ENCODE measurements at places on chromosomes 7 and 10.
A peak's percentile ranks its signal among the peaks of the same experiment; 100 is the strongest.

- DNase-seq, result no peak
Observed at GRCh38 chr10:66827353-66827752, 98.5 kb upstream of the LRRTM3 start.

DNA sequence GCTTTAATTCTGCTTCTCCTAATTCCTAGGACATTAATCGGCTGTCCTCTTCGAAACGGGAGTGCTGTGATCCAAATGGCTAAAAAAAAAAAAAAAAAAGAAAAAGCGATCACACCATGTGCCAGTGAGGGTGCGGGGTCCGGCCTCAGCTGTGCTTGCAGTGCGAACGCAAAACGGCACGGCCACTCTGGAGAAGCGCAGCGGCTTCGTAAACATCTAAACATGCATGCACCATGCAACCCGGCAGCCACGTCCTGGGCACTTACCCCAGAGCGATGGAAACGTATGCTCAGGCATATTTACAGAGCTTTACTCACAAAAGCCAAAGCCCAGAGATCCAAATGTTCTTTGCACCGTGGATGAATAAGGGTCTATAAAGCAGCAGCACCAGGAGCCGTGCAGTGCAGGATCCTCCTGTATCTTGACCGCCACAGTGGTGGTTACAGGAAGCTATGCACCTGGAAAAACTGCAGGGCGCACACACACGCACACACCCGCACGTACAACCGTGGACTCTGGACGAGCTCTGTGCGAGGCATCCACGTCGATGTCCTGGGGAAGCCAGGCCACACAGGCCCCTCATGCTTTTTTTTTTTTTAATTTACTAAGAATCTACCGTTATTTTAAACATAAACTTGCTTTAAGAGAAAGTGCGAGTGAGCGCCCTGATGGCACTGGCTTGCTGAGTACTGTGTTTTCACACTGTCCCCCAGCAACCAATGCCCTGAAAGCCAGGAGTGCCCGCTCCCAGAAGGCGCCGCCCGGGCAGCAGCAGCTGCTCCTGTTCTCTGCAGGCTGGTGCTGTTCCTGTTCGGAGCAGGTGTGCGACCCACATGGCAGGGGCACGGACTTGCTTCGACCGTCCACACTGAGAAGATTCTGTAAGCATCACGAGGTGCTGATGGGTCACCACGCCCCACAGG is 25.0 kb downstream of the GPER1 start:
- no peak for DNase-seq

DNA sequence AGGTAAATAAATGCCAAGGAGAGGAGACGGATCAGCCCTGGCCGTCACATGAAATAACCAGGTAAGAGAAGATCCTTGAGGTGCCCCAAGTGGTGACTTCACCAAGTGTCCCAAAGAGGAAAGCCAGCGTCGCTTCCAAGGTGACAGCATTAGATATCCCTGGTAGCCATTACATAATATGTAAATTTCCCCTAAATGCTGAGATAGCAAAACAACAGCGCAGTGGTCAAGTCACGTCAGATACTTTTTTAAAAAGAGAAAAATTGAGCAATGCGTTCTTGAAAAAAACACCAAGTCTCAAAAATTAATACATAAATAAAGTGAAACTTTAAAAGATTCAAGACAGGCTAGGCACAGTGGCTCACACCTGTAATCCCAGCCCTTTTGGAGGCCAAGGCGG is 100.2 kb downstream of the HTR5A start:
- no peak for DNase-seq

- DNase-seq, result no peak
Observed at GRCh38 chr7:111210996-111211395, 120.1 kb downstream of the LRRN3 start.

- no peak for DNase-seq
Observed at GRCh38 chr7:40595832-40596231, 461.0 kb downstream of the SUGCT start.

DNA sequence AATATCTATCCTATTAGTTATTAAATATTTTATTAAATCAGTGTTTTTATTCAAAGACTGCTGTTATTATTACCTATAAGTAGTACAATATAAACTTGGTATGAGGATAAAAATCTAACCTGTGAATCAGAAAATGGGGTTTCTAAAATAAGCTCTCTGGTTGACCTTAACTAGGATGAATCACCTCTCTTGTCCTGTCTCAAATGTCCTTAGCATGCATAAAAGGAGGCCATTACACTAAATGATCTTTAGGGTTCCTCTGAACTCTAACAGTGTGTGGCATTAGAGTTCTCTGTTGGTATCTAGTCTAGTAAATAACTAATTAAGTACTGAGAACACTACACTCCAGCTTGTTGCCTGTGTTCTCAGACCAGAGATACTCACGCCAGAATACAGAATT is 143.1 kb upstream of the LRRTM3 start:
- DNase-seq, result no peak

DNA sequence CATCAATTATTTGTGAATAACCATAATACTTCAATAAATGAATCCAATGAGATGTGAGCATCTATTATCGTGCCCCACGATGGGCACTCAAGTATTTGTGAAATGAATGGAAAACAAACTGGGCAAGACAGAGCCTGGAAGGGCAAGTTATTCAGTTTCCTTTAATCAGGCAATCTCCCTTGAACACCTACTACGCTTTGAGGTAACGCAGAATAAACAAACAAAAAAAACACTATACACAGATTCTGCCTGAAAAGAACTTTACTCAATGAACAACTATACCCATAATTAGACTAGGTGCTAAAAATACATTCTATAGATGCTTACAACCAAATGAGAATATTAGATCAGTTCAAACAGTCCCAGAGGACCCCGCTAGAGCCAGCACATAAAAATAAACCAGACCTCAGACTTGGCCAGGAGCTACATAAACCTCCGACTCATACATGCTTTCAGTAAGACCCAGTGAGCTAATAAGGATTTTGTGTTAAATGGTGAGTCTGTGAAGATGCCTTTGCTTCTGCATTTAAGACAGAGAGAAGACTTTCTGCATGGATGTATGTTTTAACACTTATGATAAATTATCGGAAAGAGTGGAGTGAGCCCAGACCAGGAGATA is 121.3 kb downstream of the MPP7 start:
- no peak for DNase-seq

DNA sequence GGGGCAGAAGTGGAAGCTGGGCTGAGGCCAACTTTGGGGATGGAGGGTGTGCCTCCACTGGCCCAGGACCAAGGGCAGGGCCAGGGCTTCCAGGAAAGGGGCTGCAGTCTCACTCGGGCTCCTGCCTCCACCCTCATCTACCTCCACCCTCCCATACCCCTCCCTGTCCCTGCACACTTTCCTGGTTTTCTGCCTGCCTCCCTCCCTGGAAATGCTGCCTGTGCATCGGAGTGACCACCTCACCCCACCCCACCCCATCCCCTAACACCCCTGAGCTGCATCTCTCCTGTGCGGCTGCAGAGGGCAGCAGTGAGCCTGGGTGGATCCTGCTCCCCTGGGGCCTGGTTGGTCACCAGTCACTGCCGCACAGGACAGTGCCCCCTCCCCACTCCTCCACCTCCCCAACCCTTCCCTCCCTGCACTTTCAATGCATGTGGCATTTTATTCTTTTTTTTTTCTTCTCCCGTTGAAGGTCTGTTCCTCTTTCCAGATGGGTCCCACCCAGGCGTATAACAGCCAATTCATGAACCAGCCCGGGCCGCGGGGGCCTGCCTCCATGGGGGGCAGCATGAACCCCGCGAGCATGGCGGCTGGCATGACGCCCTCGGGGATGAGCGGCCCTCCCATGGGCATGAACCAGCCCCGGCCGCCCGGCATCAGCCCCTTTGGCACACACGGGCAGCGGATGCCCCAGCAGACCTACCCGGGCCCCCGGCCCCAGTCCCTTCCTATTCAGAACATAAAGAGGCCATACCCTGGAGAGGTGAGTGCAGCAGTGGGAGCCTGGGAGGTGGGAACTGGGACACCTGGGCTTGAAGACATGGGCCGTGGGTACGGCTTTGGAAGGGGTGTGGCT is 54.1 kb upstream of the PPIF start:
- no peak for DNase-seq

- DNase-seq, result no peak
Observed at GRCh38 chr7:135811506-135811905, 62.9 kb upstream of the FAM180A start.

DNA sequence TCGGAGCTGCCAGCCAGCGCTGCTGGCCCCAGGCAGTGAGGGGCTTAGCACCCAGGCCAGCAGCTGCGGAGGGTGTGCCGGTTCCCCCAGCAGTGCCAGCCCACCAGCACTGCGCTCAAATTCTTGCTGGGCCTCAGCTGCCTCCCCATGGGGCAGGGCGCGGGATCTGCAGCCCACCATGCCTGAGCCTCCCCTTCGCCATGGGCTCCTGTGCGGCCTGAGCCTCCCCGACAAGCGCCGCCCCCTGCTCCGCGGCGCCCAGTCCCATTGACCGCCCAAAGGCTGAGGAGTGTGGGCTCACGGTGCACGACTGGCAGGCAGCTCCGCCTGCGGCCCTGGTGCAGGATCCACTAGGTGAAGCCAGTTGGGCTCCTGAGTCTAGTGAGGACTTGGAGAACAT is 525.0 kb downstream of the PTPRN2 start:
- no peak for DNase-seq

GRCh38 chr7:1408466-1408865 is 50.8 kb downstream of the MICALL2 start:
- DNase-seq, result no peak

DNA sequence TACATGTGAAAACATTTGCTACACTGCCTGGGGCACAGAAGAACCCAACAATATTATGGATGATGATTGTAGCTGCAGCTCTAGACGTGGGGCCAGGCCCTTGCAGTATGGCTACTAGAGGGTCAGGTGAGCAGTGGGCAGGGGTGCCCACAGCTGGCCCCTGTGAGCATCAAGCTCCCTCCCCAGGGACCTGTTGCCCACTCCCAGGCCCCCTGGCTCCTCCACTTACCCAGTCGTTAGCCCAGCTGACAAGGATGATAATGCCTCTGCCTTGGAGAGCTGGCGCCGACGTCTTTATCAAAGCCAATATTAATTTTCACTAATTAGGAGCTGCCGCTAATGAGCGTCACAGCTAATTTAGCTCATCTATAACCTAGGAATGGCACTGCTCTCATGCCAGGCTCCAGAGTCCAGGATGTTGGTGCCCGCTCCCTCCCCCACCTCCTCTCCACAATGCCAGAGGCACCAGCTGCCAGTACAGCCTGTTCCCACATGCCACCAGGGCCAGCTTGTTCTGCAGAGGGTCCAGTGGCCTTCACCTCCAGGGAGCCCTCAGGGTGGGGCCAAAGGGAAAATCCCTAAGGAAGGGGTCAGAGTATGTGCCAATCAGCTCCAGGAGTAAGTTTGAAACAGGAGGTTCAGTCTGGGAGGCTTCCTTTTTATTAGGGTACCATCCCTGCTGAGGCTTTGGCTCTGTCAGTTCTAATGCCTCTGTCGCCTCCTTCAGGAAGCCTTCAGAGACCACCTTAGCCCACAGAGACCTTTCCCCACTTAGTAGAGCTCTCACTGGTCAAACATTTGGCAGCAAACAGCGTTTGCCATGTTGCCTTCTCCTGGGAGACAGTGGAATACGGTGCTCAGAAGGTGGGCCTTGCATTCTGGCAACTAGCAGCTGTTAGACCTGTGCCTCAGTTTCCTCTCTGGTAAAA is 77.2 kb downstream of the CDH23 start:
- DNase-seq, result peak; percentile 97

GRCh38 chr10:122492999-122493481 is 31.7 kb downstream of the HTRA1 start:
- no peak for DNase-seq

GRCh38 chr7:149220534-149220933 is 18.9 kb upstream of the ZNF212 start:
- no peak for DNase-seq

DNA sequence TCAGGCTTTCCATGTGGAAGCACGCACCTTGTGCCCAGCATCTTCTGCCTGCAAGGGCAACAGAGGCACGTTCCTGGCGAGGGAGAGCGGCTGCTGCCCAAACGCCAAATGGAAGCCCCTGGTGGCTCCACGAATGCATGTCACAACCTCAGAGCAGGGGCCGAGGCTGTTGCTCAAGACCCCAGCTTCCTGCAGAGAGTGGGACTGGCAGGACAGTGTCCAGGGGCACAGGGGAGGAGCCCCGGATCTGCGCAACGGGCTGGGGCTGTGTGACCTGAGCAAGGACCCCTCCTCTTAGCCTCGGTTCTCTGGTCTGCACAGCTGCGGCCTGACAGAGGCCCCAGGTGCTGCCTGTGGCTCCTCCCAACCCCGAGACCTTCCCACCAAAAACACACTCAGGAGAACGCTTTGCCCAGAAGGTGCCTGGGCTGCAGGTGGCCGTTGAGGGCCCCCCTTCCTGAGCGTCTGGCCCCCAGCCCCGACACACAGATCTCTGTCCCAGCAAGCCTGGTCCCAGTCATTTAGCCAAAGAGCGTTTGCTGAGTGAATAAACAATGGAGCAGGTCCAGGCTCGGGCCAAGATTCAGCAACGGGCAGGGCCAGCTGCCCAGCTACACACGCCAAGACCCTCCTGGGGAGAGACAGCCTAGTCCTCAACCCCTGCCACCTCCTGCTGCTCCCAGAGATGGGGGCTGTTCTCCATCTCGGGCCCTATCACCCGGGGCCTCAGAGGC is 1.2 kb downstream of the MICALL2 start:
- DNase-seq, result no peak

DNA sequence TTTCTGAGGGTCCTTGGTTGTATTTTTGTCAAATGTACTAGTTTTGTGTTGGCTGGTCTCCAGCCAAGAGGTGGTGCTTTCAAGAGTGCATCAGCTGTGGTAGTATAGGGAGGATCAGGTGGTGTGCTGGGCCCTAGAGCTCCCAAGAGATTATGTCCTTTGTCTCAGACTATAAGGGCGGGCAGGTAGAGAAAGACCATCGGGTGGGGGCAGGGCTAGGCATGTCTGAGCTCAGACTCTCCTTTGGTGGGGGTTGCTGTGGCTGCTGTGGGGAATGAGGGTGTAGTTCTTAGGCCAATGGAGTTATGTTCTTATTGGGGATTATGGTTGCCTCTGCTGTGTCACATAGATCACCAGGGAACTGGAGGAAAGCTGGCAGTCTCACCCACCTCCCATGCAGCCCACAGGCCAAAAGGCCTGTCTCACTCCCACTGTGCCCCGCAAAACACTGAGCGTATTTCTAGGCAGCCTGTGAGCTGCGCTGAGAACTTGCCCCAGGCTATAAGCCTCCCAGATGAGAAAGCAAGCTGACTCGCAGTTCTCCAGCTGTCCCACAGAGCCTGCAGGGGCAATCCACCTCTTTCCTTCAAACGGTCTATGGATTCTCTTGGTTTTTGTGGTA is 1066.7 kb downstream of the GRM8 start:
- no peak for DNase-seq

GRCh38 chr10:84499846-84500245 is 171.5 kb downstream of the CCSER2 start:
- DNase-seq, result no peak

GRCh38 chr10:103889121-103889720 is 28.8 kb downstream of the STN1 start:
- DNase-seq, result no peak

DNA sequence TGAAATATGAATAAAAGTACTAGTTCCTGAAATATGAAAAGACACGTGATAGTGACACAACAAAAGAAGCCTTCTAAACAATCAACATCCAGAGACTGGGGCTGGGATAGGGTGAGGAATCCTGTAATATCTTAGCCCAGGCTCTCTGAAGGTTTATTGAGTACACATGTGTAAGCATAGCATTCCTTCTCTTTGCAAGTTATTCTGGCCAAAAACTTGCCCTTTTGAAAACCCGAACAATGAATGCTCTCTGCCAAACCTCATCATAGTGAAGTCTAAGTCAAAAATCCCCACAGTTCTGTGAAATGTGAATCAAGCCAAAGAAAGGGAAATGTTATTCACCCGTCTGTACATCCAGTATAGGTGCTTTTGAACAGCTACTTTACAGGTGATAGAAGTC is 11.6 kb downstream of the SEMA3D start:
- DNase-seq, result no peak

GRCh38 chr10:31058795-31059703 is 27.4 kb upstream of the ZNF438 start:
- no peak for DNase-seq
